ENCODE measurements at places on chromosomes 12 and 14.

- DNase-seq = no peak
These were observed 488 bp upstream of the KIF5A start for GRCh38 chr12:57549203-57549908.

DNA sequence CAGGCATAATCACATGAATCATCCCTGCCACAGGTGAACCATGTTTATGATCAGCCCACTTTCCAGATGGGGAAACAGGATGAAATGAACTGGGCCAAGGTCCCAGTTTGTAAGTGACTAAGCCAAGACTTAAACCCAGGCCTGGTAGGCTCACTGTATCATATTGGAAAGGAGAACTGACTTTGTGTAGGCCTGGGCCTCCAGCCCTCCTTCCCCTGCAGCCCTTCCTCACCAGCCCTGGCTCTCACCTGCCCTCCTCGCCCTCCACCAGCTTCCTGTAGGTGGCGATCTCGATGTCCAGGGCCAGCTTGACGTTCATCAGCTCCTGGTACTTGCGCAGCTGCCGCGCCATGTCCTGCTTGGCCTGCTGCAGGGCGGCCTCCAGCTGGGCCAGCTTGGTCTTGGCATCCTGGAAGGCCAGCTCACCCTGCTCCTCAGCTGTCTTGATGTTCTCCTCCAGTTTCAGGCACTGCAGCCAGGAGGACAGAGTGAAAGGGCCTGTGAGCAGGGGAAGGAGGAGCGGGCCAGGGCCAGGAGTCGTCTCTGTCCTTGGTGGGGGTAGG, 19.8 kb downstream of the KRT80 start:
- peak; percentile 16 for DNase-seq

DNA sequence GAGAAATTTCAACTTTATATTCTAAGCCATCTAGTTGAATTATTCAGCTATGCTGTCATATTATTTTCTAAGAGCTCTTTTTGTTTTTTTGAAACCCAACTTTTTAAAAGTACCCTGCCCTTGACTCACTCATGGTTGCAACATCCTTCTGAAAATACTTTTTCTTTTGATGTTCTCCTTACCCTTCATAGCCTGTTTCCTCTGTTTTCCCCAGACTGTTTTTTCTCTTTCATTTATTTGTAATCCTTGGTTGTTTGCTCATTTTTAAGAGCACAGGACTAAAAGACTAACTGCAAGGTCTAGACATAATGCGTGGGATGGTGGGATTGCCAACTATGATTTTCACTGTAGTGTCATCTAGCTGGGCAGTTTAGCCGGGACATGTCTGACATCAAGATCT, 21.2 kb upstream of the CDKL1 start:
- DNase-seq = no peak

- peak; percentile 79 for DNase-seq
These were observed at the start of the genes AMIGO2 and PCED1B for GRCh38 chr12:47079468-47079980. Gene AMIGO2 (minus strand): TSS chr12:47079959. CDS start chr12:47079002, 957 bp downstream. Gene PCED1B (plus strand): TSS chr12:47079621. CDS start chr12:47235064, 155,443 bp downstream.

DNA sequence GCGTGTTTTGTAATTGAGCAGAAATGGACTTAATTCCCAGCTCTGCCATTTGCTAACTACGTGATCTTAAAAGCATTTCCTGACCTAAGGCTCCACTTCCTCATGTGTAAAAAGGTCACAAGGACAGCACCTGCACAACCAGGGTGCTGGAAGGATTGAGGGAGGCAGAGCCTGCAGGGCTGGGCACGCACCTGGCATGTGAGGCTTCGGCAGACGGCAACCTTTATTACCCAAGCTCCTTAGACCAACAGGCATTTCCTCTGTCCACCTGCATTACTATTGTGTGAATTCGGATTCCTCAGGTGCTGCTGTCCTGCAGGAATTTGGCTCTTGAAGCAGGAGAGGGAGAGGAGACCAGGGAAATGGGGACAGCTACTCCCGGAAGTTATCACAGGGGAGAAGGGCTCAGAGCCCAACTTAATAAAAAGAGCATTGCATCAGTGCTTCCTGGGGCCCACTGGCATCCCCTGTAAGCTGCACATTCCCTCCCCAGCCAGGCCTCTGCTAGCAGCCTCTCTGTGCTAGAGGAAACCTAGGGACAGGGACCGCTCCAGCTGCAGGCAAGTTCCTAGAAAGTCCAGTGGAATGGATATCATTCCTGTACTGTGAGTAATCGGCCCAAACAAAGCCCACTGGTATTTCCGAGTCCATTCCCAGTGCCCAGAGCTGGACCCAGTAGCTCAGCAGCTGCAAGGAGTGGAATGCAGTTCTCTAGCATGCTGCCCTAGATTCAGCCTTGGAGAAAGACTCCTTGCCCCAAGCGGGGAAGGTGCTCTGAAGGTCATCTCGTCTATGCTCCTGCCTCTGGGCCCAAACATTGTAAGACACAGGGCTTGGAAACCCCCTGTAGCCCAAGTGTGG, 157.1 kb upstream of the CCND2 start:
- no peak for DNase-seq

GRCh38 chr12:98646294-98647090, 1.4 kb downstream of the APAF1 start:
- no peak for DNase-seq

- DNase-seq = no peak
These were observed 16.8 kb upstream of the DYNC1H1 start for GRCh38 chr14:101947577-101947903.

- DNase-seq = no peak
These were observed 102.6 kb downstream of the NCOR2 start for GRCh38 chr12:124464830-124465229.

DNA sequence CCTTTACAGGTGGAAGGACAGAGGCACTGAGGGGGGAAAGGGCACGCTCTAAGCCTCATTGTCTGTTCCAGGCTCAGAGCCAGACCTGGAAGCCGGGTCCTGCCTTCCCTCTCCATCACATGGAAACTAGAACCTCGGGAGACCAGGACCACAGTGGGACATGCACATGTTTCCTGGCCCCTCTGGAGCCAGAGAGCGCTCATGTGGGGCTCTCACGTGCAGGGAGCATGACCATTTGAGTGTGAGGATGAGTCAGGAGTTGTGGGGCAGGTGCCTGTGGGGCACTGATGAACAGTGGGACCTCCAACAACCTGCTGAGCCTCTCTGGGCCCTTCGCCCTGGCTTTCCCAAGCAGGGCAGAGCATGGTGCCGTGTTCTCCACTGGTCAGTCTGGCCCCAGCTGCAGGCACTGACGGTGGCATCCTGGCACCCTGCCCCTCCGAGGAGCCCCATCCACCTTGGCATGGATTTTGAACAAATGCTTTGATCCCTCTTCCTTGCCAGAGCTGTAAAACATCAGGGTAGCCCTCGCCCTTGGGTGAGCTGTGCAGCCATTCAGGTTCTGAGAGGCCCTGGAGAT, 100.2 kb downstream of the RIN3 start:
- no peak for DNase-seq

- DNase-seq = peak; percentile 77
These were observed 26.6 kb upstream of the KLRB1 start for GRCh38 chr12:9634177-9634803.

DNA sequence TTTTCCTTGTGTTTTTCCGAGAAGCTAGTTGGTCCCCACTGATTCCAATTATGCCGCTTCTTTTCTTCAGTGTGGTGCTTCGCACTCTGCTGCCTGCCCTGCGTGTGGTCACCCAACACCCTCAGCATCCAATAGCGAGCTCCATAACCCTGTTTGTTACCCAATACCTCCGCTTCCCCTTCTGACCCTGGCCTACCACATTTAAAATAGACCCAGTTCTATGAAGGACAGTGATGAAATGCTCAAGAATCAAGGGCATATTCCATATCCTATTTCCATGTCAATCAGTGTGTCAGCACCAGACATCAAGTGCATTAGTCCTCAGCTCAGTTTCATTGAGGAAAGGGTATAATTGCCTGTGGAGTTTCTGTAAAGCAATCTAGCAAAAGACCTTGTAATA, 9.5 kb downstream of the NDRG2 start:
- no peak for DNase-seq

GRCh38 chr12:2614341-2614740, 180.4 kb upstream of the FKBP4 start:
- no peak for DNase-seq

DNA sequence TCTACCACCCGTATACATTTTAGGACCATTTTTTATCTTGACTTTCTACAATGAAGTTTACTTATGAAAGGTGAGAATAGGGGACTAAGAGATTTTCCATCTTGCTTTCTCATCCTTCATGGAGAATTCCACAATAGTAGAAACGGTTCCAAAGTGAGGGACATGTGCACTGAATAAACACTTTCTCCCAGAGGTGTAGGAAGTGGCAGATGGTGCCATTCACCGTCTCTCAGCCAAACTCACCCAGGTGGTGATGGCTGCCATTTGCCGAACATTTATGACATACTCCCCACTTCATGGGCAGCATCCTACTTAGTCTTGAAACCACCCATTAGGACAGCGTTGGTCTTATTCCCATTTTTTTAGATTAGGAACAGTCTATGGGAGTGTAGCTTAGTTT, 540.5 kb downstream of the DIO2 start:
- DNase-seq = no peak

DNA sequence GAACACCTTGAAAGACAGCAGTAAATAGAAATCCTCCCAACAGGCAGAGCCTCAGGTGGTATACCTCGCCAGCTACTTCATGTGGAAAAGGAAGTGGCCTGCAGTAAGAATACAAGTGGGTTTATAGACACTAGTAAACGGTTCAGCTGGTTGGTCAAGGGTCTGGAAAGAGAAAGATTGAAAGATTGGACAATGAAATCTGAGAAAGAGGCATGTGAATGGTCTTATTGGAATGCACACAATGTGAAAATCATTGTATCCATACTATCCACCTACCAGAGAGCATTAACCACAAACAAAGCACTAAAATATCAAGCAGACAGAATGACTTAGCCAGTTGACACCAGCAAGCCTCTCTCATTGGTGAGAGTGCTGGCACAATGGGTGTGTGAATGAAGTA, 98.2 kb downstream of the SSPN start:
- no peak for DNase-seq

DNA sequence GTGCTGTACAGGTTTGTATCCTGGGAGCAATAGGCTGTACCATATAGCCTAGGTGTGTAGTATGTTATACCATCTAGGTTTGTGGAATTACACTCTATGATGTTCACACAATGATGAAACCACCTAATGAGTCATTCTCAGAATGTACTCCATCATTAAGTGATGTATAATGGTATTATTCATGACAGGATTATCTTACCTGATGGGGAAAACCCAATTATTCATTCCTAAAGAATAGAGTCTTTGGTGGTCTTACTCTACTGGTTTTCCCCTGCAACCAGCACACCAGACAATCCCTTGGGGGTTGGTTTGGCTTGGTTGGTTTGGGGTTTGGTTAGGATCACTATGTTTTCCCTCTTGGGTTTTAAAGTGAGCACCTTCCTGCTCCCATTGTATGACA, 12.6 kb upstream of the OR10P1 start:
- peak; percentile 67 for DNase-seq

GRCh38 chr14:89212386-89213235, 204.4 kb downstream of the FOXN3 start:
- DNase-seq = no peak

GRCh38 chr12:11524446-11524845, 125.0 kb upstream of the ETV6 start:
- no peak for DNase-seq

GRCh38 chr12:40262657-40263056, 37.9 kb downstream of the LRRK2 start:
- DNase-seq = no peak

DNA sequence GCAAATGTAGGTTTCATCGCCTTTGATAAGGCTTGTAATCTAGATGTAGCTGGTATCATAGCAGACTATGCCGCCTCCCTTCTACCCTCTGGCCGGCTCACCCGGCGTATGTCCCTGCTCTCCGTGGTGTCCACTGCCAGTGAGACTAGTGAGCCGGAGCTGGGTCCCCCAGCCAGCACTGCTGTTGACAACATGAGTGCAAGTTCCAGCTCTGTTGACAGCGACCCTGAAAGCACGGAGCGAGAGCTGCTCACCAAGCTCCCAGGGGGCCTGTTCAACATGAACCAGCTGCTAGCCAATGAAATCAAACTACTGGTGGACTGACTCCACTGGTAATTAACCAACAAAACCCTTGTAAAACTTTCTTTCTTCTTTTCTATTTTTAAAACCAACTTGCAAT, 49.0 kb upstream of the A2ML1 start:
- DNase-seq = no peak

DNA sequence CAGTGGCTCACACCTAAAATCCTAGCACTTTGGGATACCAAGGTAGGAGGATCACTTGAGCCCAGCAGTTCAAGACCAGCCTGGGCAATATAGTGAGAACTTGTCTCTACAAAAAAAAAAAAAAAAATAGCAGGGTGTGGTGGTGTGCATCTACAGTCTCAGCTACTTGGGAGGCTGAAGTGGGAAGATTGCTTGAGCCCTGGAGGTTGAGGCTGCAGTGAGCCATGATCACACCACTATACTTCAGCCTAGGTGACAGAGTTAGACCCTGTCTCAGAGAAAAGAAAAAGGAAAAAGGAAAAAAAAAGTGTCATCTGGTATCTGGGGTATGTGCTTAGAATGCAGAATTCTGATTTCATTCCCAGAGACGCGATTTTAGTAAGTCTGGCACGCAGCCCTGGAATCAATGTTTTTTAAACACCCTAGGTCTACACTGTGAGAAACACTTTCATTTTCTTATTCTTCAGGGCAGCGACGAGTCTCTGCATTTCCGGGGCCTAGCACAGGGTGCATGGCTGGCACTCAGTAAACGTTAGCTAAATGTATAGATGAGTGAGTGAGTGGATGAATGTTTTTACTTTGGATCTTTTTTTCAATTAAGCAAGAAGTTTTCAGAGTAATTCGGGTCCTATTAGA, 243.8 kb upstream of the PWP1 start:
- no peak for DNase-seq

- DNase-seq = no peak
These were observed at the start of gene CKB for GRCh38 chr14:103522649-103523574. Gene CKB (minus strand): TSS chr14:103522830. CDS start chr14:103522493, 337 bp downstream.

DNA sequence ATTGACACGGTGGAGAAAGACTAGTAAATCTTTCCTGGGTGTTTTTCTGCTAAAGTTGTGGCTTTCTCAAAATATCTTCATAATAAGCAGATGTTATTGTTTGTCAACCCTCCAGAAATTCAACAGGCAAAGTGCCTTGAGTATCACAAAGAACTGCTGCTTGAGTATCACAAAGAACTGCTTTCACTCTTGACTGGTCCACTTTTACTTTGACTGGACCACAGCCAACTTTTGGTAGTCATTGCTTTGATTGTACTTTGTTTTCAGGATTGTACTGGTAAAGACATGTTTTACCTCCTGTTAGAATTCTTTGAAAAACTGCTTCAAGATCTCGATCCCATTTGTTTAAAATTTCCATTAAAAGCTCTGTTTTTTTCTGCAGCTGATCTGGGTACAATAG, 62.6 kb downstream of the PDZRN4 start:
- no peak for DNase-seq

- DNase-seq = no peak
These were observed 42.0 kb downstream of the RFLNA start for GRCh38 chr12:124336742-124337520.

GRCh38 chr12:22234561-22234960, 99.9 kb downstream of the ST8SIA1 start:
- DNase-seq = no peak

DNA sequence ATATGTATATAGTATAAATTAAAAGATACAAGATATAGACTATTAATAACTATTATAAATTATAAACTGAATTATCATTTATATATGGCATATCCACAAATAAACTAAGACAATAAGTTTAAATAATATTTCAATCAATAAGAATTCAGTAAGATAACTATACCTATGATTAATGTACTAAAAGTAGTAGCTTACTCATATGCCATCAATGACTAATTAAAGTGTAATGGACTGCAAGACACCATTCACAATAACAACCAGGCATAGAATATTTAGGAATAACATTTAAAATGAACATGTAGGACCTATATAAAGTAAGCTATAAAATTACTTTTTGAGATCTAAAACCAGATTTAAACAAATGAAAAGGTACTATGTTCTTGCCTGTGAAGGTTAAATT, 18.8 kb downstream of the KCNC2 start:
- no peak for DNase-seq

All from activated CD4-positive, alpha-beta T cell treated with anti-CD3 and anti-CD28 coated beads, Interleukin-2, amount 50 U/mL, for 16 hours (primary cell).